Activated CD4-positive, alpha-beta T cell treated with anti-CD3 and anti-CD28 coated beads for 24 hours (primary cell): ENCODE measurements at places on chromosomes 3 and 15.

DNA sequence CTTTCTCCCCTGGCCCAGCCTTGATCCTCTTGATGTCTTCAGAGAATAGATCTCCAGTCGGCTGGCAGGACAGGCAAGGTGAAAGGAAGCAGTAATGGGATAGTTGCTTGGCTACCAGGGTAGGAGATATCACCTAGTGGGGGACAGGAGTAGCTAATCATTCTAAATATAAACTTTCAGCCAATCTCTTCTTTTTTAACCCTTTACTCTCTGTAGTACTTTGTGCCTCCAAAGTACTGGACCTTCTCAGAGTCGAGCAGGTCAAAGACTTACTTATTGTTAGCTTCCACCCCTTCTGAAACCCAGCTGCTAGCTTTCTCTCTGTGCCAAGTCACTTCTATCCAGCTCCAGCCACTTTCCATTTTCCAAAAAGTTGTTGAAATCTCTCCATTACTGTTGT, 43.4 kb upstream of the FILIP1L start:
- DNase-seq, result no peak

DNA sequence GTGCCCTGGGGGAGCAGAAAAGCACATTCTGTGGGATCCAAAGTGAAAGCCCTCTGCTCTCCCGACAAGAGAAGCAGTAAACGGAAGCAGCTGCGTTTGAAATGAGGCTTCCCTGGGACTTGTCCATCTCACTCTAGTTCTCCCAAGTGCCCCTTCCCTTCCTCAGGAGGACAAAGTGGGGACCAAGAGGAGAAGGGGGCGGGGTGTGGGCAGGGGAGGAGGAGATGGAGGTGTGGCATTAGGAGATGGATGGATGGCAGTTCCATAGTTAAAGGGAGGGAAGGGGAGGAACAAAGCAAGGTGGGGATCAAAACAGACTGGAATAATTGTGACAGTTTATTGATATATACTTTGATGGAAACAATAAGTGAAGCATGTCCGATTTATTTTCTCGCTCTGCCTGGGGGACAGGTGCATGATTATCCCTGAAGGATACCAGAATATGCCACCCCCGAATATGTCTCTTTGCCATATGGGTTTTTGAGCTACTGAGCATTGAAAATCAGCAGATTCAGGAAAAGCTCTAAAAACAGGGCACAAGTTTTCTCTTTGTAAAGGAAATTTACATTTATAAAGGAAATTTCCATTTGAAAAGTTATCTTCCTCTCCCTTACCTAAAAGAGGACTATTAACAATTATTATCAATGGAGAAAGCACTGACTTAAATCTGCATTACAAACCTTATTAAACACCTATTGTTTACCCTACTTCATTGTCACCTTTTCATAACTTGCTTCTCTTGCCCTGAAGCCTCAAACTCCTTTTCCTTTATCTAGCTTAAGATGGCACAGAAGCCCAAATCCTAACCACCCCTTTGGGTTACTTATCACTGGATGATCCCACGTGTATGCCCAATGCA, 58.9 kb upstream of the DAZL start:
- no peak for DNase-seq

GRCh38 chr3:180274536-180274935, 237.8 kb upstream of the PEX5L start:
- DNase-seq, result no peak

- DNase-seq, result no peak
Measured at GRCh38 chr15:39058351-39059131, 493.9 kb upstream of the RASGRP1 start.

- DNase-seq, result no peak
Measured at GRCh38 chr15:42034628-42035434, 14.0 kb upstream of the PLA2G4E start.

- DNase-seq, result no peak
Measured at GRCh38 chr15:36925653-36926426, 174.5 kb downstream of the MEIS2 start.

- DNase-seq, result no peak
Measured at GRCh38 chr3:53691885-53692284, 154.3 kb downstream of the CHDH start.

DNA sequence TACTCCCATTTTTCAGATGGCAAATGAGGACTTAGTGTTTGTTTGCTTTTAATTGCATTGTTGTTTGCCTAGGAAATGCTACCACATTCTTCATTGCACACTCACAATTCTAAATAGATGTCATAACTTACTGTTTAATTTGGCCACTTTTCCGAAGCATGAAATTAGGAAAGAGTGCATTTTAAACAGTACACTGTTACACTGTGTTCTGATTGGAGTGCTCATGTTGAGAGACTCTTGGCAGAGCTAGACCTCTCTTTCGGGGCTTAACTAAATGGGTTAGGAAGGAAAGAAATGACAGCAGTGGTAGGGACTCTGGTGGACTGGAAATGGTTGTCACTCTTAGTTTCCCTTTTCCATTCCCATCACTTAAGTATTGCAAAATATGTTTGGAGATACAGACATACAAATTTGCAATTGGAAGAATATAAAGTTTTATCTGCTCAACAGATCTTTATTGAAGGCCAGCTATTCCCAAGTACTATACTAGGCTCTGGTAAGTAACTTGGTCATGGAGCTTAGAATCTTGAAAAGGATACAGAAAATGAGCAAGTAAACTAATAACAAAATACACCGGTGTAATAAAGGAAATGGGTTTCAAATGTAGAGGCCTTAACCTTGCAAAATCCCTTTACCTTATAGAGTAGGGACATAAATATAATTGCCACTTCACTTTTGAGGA, 90.2 kb downstream of the DCUN1D1 start:
- no peak for DNase-seq

- DNase-seq, result no peak
Measured at GRCh38 chr3:172836390-172836997, 86.0 kb downstream of the ECT2 start.

DNA sequence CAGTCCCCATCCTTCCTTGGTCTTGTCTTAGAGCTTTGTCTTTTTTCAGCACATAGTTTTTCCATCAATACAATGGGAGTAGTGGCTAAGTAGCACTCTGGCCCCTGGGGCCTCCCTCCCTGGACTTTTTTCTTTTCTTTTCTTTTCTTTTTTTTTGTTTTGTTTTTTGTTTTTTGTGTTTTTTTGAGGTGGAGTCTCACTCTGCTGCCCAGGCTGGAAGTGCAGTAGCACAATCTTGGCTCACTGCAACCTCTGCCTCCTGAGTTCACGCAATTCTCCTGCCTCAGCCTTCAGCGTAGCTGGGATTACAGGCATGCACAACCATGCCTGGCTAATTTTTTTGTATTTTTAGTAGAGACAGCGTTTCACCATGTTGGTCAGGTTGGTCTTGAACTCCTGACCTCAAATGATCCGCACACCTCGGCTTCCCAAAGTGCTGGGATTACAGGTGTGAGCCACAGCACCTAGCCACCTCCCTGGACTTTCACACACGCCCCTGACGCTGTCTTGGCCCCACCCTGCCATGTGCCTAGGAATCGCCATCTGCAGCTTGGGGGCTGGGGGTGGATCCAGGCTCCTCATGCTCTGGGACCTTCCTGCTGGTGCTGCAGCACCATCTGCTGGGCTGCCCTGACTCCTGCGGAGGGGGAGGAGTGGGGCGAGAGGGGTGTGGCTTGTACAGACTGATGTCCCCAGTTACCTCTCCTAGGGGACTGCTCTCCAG, 2.8 kb downstream of the C15orf39 start:
- DNase-seq, result peak; percentile 74

DNA sequence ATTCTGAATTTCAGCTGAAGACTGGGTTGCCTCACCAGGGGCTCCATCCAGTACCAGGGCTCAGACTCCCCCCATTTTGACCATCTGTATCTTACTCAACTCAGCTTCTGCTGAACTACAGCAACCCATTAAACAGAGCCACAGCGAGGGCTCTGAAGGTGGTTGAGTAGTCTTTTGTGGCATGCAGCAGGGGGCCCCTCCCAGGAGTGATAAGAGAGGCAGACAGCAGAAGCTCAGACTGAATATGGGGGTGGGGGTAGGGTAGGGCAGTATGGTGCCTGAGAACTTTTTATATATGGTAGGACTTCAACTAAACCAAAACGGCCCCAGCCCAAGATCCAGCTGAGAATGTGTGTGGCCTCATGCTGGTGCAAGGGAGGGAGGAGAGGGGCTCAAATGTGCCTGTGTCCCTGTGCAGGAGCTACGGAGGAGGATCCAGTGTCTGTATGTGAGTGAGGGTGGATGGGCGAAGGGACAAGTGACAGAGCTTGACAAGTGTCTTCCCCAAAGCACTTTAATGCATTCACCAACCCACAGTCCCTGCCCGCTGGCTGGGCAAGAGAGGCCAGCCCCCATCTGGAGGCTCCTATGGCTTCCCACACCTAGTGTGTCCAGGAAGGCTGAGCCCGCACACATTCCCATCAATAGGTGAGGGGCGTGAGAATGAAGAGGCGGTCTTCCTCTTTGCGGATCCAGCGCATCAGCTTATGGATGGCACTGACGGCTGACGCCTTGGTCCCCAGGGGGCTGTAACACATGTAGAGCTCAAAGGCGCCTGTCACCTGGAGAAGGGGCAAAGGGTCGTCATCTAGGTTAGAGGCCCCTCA, 4.9 kb upstream of the MST1R start:
- DNase-seq, result no peak

- no peak for DNase-seq
Measured at GRCh38 chr3:59150039-59150438, 100.2 kb upstream of the CFAP20DC start.

- no peak for DNase-seq
Measured at GRCh38 chr3:44870375-44871061, 3.9 kb upstream of the TGM4 start.

DNA sequence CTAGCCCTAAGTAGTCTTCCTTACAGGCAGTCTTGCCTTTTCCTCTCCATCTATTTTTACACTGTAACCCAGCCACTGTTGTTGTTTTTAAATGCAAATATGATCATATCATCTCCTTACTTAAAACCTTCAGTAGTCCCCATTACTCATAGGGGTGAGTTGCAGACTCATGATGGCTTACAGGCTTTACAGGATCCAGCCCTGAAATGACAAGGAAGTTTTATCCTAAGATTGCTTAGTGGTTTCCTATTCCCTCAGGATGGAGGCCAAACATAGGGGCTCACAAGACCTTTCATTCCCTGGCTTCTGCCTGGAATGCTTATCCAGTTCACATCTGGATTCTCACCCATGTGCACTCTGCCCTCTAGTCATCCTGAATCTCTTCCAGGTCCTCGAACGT, 27.7 kb upstream of the PCOLCE2 start:
- no peak for DNase-seq

DNA sequence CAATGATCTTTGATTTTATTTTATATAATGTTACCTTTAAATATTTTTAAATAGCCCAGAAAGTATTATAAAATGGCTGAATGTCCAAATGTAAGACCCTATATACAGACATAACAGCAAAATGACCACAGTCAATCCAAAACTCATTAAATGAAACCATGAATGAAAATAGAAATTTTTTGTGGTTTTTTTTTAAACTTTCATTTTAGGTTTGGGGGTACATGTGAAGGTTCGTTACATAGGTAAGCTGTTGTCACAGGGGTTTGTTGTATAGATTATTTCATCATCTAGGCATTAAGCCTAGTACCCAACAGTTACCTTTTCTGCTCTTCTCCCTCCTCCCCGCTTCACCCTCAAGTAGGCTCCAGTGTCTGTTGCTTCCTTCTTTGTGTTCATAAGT, 108.8 kb downstream of the FAIM start:
- DNase-seq, result no peak

- DNase-seq, result no peak
Measured at GRCh38 chr3:193780810-193781478, 187.9 kb downstream of the OPA1 start.
